ENCODE measurements at places on chromosomes 7 and 10.
A peak's percentile ranks its signal among the peaks of the same experiment; 100 is the strongest.

DNA sequence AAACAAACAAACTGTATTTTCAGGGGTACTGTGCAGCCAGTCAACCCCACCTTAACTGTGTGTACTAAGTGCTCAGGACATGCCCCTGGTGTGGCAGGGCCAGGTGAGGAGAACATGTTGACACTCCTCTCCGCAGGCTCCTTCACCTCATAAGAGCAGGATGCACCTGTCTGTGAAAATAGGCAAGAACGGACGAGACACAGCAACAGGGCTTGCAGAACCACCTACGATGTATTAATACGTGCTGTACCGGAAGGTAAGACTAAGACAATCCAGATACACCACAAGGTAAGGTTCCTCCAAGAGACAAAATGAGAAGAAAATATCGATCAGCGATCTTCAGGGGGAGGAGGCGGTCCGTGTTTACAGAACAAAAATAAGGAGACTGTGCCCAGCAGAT lies 65.8 kb upstream of the CAMK2B start:
- peak; percentile 12 for DNase-seq

DNA sequence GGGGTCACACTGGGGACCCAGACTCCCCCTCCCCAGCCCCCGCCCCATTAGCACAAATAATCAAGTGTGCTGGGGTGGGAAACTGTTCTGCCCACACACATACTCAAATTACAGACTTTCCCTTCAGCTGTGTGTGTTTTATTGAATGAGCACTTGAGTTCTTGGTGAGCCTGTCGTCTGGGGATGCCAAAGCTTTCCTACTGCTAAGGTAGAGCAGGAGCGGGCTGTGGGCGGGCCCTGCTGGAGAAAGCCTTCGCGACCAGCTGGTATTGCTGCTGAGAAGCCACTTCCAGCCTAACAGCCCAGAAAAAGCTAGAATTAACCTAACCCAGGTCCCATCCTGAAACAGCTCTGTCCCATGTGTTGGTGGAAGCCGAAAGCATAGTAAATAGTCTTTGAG lies 87.0 kb upstream of the KMT2E start:
- DNase-seq = no peak

DNA sequence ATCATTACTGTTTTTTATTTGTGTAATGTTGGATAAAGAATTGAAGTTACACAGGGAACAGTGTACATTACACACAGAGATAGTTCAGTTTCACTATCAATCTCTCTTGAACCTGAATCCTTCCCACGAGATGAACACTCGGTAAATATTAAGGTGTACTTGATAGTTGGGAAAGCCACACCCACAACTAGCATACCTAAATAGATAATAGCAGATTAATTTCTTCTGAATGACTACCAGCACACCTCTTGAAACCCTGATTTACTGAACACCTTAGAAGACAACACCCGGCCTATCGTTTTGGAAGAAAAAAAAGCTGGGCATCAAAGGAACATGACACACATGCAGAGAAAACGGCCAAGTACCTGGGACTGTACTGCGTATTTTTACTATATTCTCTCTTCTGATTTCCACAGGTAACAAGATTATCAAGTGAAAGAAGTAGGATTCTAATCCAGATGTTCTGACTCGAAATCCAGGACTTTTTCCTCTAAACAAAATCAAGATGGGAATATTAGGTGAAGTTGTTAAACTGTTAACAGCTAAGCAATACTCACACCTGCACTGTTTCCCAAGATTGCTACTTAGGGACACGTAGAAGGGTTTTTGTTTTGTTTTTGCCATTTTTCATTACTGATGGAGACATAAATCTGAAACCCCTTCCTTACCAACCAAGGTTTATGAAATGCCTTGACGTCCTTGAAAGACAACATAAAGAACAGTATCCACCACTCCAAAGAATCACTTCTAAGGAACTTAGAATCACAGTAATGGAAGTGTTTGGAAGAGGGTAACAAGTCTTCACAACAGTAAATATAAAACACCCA lies 1.0 kb downstream of the CCDC186 start:
- DNase-seq = no peak

DNA sequence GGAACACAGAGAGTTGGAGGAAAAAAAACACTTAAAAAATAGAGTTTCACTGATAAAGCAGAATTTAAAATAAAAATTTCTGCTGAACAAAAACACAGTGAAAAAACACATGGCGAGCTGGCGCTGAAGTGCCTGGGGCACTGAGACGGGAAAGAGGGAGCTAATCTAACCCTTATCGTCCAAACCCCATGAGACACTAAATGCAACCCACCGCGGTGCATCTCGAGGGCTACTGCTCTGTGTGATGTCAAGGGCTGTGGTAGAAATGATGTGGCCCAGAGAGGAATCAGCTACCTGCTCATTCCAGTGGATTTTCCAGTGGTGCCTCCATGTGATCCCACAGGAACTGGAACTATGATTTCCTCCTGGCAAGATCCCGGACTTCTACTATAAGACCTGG lies 499.3 kb downstream of the SUGCT start:
- DNase-seq = no peak

Measured in left forelimb (tissue), 1 donor.